Fibroblast of pulmonary artery (primary cell): ENCODE measurements at places on chromosomes 4 and X.

DNA sequence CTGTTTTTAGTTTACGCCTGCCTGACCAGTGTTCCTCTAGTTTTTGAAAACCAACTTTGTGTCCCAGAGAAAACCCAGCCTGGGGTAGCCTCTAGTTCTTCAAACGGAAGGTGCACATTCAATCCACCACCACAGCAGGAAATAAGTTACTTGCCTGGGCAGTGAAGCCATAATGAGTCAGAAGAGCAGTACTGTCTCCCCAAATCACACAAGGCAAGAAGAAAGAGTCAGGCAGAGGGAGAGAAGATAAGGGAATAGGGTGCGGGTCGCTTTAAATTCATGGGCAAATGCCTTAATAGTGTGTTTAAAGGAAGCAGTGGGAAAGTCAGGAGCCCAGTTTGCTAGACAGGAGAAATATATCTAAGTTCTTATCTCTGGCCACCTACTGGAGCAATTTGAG is 333.8 kb upstream of the GRIA3 start:
- no peak for DNase-seq

DNA sequence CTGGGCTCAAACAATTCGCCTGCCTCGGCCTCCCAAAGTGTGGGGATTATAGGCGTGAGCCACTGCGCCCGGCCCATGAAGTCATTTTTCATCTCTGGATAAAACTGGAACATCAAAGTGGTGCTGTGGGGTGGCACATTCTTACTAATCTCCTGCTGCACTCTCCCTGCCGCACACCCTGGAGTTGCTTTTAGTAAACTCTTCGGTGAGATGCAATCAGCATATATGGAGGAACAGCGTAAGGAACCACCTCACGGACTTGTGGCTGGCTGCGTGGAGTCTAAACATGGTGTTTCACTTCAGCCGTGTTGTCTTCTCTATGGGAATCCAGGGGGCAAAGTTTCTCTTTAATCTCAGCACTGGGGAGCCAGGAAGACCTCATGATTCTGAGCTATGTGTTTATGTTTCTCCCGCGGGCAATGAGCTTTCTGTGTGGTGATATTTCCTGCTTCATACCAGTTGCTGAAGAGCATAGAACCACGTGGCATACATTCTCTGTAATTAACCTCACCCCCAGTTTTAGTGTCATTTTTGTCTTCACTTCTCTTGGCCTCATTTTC is 2.1 kb upstream of the RHOH start:
- no peak for DNase-seq

GRCh38 chrX:139542652-139543051 is 12.1 kb downstream of the F9 start:
- DNase-seq: no peak

DNA sequence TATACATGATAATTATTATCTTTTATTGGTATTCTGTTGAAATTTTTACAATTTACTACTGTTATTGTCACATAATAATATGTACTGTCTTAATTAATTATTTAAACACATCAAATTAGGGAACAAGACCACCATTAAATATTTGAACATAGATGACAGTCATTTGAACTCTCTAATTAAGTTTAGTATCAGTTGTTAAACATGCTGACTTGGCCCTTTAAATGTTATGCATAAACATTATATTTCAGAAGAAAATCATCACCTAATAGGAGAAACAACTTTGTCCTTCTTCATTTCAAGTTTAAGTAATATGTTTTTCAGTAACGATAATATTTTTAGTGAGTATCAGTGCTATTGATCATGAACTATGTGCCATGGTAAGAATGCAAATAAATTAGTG is 623.5 kb upstream of the GNPDA2 start:
- DNase-seq: no peak
